ENCODE measurements at places on chromosomes 2 and 18.

GRCh38 chr2:88283886-88284592, 113.9 kb downstream of the THNSL2 start:
- DNase-seq = peak; percentile 38

- DNase-seq = no peak
These were observed 2.0 kb downstream of the SMAD2 start for GRCh38 chr18:47928466-47928865.

GRCh38 chr2:106120432-106120831, 73.7 kb downstream of the UXS1 start:
- DNase-seq = no peak

- no peak for DNase-seq
These were observed 138.5 kb upstream of the CDH20 start for GRCh38 chr18:61194726-61195125.

GRCh38 chr18:6718267-6718666, 11.2 kb upstream of the ARHGAP28 start:
- no peak for DNase-seq

- DNase-seq = no peak
These were observed 201.1 kb downstream of the MGAT5 start for GRCh38 chr2:134454931-134455330.

DNA sequence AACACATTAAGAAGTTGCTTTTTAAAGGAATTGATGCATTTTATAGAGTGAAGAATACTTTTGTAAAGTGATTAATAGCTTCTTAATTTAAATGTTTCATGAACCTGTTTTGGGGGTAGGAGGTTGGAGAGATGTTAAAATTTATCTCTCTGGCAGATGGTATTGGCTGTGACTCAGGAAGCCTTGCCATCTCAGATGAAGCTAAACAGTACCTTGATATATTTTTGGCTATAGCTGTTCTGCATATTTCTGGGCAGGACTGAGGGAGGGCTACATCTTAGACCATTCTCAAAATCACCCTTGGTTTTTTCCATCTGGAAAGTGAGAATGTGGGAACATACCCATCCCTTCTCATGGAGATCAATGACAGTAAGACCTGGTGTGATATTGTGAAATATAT, 13.4 kb downstream of the CAPN14 start:
- no peak for DNase-seq

GRCh38 chr2:3759761-3760160, 56.4 kb downstream of the DCDC2C start:
- no peak for DNase-seq

GRCh38 chr2:193583638-193584400, 1389.1 kb upstream of the TMEFF2 start:
- peak; percentile 39 for DNase-seq

DNA sequence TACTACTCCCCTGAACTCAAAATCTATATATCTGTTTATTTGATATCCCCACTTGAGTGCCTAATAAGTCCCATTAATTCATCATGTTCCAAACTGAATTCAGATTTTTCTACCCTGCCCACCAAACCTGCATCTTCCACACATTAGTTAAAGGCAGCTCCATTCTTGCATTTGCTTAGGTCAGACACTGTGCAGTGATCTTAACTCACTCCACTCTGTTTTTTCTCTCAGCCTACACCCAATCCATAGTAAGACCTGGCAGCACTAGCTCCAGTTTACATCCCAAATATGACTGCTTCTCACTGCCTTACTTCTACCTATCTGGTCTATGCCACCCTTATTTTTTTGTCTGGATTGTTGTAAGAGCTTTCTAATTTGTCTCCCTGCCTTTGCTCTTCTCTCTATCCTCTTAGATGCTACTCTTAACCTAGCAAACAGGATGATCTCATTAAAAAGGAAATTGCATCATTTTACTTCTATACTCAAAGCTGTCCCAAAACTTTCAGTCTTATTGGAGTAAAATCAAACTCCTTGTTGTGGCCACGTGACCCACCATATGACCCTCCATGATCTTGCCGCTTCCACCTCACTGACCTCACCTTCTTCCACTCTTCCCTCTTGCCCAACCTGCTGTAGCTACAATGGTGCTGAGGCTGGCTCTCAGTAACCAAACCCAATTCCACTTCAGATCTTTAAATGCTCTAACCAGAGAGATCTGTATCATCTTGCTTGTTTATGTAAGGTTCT, 274.9 kb upstream of the FANCL start:
- no peak for DNase-seq

DNA sequence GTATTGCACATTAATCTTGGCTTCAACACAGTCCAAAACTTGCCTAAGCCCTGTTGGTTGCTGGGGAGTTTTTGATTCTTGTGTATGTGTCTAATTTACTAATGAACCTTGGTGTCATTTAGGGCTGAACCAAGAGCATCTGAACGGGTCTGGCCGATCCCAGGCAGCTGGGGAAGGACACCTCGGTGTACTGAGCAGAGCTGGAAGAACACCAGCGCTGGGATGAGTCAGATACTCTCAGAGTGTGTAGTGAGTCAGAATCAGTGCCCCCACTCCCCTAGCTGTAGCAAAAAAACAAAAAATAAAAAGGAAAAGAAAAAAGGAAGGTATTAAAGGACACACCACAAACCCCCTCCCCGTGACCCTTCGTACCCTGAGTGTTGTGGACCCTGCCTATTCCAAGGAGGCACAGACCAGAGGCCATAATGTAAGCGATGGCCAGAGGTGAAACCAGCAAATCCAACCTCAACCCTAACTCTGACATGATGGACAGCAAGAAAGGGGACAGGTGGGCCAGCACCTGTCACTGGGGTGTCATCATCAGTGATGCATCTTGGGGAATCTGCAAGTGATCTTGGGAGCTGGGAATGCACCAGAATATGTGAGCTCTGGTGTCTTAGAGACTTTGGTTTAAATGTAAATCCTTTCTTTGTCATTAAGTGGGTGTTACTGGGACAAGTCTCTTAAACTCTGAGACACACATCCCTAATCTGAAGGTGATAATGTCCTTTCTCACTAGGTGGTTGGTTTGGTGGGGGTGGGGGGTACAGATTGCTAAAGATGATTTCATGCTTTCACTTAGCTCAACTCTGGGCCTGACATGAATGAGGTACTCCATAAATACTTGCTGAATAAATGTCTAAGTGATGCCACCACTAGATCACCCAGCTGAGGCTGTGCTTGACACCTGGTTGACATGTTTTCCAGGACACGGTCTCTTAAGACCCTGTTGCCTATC, 34.2 kb upstream of the NCOA1 start:
- peak; percentile 90 for DNase-seq

DNA sequence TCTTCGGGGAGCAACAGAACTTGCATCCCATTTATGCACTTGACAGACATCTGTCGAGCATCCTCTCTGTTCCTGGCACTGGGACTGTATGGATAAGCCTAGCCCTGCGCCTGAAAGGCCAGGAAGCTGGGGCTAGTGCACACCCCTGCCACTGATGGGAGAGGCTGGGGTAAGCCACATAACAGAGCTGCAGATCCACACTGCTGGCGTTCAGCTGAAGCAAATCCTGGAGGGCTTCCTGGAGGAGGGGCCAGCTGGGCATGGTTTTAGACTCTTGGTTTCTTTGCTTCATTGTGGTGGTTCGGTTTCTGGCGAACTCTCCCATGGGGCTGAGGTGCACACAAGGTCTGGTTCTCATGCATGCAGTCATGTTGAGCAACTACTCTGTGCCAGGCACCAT, 45.5 kb upstream of the FOSL2 start:
- peak; percentile 84 for DNase-seq

GRCh38 chr2:222734703-222735014, 63.2 kb downstream of the MOGAT1 start:
- DNase-seq = peak; percentile 66

DNA sequence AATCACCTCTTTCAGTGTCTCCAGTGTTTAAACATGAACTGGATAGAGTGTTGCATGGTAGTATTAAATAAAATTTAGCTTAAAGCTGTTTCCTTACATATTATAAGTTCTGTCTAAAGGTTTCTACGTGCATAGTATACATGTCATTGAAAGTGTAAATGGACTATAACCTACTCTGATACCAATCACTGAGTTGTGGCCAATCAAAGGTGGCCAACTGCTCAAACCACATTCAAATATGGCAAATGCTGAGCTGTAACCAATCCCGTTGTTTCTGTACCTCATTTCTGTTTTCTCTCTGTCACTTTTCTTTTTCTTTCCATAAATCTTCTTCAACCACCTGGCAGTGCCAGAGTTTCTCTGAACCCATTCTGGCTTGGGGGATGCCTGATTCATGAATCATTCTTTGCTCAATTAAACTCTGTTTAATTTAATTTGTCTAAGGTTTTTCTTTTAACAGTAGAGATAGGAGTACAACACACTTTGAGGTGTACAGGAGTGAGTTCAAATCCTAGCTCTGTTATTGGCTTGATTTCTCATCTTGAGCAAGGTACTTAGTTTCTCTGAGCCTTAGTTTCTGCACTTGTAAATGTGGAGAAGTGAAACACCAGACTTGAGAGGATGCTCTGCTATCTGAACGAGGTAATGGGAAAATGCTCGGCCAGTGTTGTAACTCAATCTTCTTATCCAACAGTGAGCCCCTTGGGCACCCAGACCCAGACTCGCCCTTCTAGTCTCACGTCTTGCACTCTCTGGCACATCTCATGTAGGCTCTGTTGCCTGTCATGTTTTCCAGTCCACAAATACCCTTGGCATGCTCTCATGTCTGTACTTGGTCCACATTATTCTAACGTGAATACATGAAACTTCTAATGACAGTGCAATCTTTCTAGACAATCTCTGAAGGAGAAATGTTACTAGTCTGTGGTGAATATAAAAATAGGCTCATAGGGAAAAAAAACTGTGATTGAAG, 228.0 kb downstream of the PIK3C3 start:
- no peak for DNase-seq

GRCh38 chr2:99651930-99652670, 162.3 kb upstream of the REV1 start:
- DNase-seq = peak; percentile 82

DNA sequence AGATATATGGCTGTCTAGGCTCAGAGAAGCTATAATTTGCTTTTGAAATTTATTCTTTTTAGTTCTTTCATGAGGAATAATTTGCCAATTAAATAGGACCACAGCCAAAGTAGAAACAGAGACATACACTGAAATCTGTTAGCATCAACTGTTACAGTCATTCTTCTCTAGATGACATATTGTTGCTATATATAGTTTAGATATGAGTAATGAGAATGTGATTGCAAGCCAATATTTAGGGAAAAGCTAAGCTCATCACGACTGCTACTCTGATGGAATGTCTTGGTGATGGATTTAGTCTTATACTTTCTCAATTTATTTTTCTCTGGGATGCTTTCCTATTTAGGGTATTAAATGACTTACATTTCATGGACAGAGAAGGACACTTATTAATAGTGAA, 259.1 kb downstream of the LNPK start:
- DNase-seq = no peak

DNA sequence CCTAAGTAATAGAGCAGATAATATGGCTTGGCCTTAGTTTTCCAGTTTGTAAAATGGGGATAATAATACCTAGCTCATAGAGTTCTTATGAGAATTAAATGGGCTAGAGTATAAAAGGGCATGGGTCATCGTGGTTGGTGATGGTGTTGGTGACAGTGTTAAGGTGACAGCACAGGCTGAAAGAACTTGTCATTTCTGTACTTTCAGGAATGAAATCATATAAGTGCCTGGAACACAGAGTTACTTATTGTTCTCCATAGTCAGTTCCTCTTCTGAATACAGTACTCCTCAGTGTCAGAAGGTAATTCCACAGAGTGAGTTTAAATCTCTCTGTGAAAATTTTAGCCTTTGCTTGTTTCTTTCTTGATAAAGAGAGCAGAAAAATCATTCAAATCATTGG, 42.4 kb downstream of the KIF5C start:
- no peak for DNase-seq

- no peak for DNase-seq
These were observed 50.5 kb downstream of the LAMA1 start for GRCh38 chr18:7066965-7067555.

GRCh38 chr2:10408649-10409579, 39.2 kb downstream of the ODC1 start:
- DNase-seq = peak; percentile 95

GRCh38 chr18:36215577-36215976, 28.3 kb downstream of the MOCOS start:
- no peak for DNase-seq

DNA sequence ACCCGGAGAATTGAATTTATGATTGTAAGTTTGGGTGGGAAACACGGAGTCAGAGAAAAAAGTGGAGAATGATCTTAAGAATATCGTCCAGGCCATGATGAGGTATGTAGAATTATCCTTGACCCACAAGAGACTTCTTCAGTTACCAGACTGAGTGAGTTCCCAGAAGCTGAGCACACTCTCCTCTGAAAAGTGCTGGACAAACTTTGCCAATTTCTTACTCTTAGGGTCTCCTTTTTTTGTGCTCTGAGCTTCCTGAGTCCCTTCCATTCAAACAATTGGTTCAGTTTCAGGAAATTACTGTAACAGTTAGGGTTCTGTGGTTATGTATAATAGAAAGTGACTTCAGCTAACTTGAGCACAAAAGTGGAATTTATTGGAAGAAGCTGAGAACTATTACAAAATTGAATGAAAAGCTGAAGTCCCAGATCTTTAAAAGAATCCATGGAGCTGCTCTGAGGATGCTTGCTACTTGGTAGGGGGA, 50.6 kb upstream of the EHBP1 start:
- no peak for DNase-seq

GRCh38 chr2:25615386-25615785, 58.0 kb downstream of the DTNB start:
- no peak for DNase-seq

DNA sequence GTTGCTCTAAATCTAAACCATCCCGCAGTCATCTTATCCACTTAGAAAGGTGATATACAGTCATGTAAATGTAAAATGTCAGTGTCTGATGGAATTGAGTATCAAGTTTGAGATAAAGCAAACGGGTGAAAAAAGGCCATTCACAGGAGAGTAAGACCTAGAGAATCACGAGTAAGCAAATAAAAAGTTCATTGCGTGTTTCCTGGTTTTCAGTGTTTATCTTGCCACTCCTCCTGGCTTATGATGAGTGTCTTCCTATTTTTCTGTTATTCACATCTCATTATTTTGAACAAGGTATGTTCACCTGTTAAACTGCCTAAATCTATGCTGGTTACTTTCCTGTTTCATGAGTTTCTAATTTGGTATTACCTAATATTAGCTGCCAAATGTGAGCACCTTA, 68.8 kb downstream of the ITGA4 start:
- DNase-seq = no peak

GRCh38 chr2:60336442-60337141, 216.9 kb downstream of the BCL11A start:
- DNase-seq = peak; percentile 17

DNA sequence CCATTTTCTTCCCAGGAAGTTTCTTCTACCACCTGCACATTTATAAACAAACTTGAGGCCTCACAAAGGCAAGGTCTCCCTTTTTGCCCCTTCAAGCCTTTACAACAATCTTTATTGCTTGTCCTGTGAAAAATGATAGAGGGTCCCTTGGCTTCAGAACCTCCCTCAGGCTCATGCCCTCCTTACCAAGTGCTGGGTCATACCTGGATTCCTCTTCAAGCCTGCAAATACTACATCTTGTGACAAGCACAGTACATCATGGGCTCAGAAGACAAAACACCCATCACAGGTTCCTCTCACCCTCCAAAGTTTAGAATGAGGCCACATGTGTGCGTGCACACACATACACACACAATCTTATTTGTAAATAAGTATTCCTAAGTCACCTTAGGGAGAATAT, 9.1 kb downstream of the CAPN14 start:
- no peak for DNase-seq

Measured in osteoblast (primary cell).